Stimulated activated naive CD4-positive, alpha-beta T cell treated with Interleukin-2 at 50 U/mL for 16 hours (primary cell): ENCODE measurements at places on chromosomes 5 and 9.

GRCh38 chr5:2282893-2283292 is 400.2 kb upstream of the IRX4 start:
- DNase-seq: no peak

- no peak for DNase-seq
Observed at GRCh38 chr5:142609142-142609541, 76.7 kb downstream of the FGF1 start.

- no peak for DNase-seq
Observed at GRCh38 chr9:134662143-134662876, 20.7 kb downstream of the COL5A1 start.

- DNase-seq: no peak
Observed at GRCh38 chr5:19555876-19556275, 432.1 kb downstream of the CDH18 start.

- no peak for DNase-seq
Observed at GRCh38 chr5:68494771-68495170, 279.2 kb downstream of the PIK3R1 start.
